ENCODE measurements at places on chromosomes 16 and 17. TPM values are rescaled to one million over a fixed set of nuclear protein-coding genes. Genes with fewer than 3 reads are reported as not detected.
A peak's percentile ranks its signal among the peaks of the same experiment; 100 is the strongest.

DNA sequence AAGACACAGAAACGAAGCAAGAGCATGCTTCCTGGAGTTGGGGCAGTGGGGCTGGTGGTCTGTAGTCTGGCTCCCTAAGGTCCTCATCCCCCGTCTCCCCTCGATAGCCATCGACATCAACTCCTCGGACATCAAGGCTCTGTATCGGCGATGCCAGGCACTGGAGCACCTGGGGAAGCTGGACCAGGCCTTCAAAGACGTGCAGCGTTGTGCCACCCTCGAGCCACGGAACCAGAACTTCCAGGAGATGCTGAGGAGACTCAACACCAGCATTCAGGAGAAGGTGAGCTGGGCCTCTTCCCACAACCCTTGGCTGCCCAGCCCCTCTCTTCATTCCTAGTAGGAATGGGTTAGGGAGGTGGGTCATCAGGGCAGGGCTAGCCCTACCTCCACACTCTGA is 2.3 kb downstream of the UNC45B start:
- no peak for DNase-seq

GRCh38 chr16:1832838-1833454 is 5.9 kb downstream of the FAHD1 start:
- no peak for DNase-seq

DNA sequence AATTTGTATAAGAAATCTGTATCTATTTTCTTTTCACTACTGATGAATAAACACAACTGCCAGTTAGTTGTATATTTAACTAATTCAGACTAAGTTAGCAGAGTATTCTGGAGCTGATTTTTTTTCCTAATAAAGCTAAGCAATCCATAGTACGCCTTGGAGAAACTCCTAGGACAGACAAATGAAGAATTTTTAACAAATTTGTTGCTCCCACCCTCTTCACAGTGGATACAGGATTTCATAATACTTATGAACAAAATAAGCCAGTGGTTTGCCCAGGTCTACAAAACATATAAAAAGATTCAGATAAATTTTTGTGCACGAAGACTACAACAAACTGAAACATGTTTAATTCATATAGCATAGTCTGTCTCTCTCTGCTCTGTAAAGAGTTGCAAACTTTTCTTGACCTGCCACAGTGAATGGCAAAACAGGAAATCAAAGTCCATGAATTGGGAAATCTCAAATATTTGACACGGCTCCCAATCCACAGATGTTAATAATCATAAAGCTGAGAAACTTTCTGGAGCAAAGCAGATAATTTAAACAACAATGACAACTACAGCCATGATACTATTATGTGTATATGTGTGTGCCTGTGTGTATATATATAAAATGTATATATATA is 594 bp upstream of the ABCA6 start:
- DNase-seq: peak; percentile 62

DNA sequence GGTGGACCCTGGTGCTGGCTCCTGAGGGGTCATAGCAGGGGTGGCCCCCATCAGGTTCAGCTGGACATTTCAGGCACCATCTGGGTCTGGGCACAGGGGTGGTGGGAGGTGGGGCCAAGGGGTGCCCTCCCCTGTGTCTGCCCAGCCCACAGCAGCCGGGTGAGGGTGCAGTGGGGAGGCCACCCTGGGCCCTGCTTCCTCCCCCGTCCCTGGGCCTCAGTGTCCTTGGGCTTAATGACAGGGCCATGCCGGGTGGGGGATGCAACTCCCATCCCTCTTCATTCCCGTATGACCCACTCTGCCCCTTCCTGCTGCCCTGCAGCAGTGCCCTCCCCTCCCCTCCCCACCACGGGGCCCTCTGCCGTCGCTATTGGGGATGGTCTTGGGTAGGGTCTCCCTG is 10.7 kb downstream of the CPNE7 start:
- DNase-seq: no peak

DNA sequence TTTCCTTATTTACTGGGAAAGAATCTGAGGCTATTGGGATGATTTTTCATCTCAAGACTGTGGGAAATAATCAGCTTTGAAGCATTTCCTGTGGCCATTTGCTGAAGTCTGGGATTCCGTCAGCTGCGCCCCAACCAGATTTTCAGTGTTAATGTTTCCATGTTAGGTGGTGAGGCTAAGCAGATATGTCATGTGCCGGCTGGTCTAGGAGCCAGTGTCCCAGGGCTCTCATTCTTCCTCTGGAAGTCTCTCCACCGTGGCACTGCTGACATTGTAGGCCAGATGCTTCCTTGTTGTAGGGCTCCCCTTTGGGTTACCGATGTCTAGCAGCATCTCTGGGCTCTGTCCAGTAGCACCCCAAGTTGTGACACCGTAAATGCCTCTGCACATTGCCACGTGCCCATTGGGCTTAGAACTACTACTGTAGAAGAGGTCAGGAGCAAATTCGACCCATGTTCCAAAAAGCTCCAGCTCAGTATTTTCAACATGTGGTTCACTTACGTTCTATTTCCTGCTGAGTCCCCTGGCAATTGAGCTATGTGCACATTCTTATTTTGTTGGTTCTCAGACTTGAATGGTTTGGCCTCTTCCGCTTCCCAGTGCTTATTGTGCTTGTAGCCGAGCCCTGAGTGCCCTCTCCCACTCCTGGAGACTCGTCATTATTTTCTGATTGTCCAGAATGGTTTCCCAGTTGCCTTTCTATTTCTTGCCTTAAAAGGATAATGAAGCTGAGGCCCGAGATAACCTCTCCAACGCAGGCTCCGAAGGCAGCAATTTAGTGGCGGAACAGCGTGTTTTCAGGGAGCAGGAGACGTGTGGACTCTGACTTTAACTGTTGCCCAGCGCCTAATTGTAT is 82.2 kb downstream of the SPECC1 start:
- DNase-seq: peak; percentile 76

The RAB11FIP4 gene
- total RNA-seq: 2.7 TPM

Data from tongue (tissue), 3 donors.